Activated CD4-positive, alpha-beta T cell treated with anti-CD3 and anti-CD28 coated beads for 48 hours (primary cell): ENCODE measurements at places on chromosomes 6 and 20.
A peak's percentile ranks its signal among the peaks of the same experiment; 100 is the strongest.

GRCh38 chr6:20200761-20201630, 11.3 kb downstream of the MBOAT1 start:
- no peak for DNase-seq

- peak; percentile 95 for DNase-seq
Measured at GRCh38 chr6:36123270-36124139, 6.8 kb upstream of the MAPK13 start.

GRCh38 chr6:117326396-117326795, 61.0 kb downstream of the VGLL2 start:
- no peak for DNase-seq

DNA sequence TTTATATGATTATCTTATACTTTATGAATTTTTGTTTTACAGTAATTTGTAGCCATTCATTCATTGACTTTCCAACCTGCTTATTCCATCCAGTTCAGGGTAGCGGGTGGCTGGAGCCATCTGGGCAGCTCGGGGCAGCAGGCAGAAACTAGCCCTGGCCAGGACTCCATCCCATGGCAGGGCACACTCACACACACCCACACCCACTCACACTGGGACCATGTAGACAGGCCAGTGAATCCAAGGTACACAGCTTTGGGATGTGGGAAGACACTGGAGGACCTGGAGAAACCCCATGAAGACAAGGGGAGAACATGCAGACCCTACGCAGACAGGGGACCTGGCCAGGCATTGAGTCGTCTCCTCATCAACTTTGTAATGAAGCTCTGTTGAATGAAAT, 84.8 kb downstream of the ADGRG6 start:
- no peak for DNase-seq

DNA sequence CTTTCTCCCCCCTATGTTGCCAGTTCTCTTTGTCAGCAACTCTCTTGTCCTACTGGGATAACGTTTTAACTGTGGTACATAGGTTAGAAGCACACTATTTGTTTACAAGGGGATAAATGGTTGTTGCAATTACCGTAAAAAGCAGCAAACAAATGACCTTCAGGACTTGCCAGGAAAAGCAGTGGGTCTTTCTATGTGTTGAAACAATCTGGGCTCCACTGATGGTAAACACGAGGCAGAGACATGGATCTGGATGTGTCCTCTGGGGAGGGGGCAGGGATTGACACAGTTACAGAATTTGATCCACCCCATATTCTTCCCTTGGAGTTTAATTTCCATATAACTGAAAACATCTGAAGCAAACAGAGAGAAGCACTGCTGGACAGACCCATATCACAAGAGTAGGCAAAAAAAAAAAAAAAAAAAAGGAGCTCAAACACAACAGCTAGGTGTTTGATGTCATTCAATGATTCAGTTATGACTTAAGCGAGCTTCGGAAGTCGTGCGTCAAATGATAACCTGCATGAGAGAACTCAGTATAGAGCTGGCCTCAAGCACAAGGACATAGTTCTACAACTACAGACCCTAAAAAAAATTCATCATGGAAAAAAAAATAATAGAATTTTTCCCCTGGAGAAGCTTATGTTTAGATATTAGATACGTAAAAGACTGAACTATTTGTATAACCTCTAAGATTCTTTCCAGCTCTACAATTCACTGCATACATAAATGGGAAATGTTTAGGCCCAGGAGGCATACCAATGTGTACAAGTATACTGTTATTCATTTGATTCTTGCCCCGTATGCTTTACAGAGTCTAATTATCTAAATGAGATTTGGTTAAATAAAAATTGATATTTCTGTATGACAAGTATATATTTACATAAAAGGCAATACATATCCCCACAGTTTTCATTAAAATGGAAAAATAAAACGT, 127.7 kb downstream of the ALDH8A1 start:
- DNase-seq = no peak

DNA sequence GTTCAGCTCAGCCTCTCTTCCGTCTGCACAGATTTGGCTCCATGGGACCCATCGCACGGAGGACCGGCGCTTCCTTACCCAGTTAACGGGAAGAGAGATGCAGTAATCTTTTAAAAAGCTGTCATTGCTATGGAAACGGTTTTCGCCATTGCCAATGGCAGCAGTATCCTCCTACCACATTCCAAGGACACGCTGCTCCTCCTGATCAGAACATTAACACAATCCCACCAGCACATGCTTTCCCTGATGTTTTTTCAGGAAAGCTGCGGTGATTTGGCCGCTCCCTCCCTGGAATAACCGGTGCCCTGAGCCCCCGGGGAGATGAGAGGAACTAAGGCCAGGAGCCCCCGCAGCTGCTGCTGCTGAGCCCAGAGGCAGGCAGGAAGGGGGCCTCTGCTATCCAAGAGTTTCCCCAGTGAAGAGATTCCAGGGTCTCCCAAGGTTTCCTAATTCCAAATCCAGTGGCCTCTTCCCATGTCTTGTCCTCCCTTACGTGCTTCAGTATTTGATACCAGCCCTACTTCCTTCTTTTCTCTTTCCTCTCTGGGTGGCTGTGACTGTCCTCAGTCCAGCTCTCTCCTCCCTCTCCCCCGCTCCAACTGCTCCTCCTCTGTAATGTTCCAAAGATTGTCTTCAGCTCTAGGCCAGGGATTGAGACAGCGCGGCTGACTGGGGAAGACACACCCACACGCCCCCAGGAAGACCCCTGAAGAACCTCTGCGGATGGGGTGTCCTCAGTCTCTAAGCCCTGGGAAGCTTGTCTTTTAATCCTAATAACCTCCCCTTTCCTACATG, 2.6 kb downstream of the BNIP5 start:
- no peak for DNase-seq

GRCh38 chr6:97059473-97059872, 134.9 kb downstream of the KLHL32 start:
- DNase-seq = no peak

DNA sequence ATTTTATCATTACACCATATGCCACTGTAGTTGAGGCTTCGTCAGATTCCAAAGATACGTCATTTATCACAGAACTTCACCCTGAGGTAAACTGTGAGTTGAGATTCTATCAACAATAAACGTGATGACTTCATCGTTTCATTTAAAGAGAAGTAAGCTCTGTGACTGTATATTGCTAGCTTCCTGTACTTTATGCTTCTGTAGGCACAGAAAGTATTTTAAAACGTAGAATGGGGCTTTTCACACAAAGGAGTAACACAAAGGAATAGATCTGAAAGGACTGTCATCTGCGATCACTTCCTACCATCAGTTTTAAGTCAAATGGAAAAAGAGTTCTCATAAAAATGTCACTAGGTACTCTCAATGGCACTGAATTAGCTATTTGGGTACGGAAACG, 234.4 kb upstream of the MCHR2 start:
- DNase-seq = no peak

- peak; percentile 41 for DNase-seq
Measured at GRCh38 chr20:53001498-53002301, 29.5 kb downstream of the TSHZ2 start.

GRCh38 chr20:12947691-12948090, 61.1 kb upstream of the SPTLC3 start:
- no peak for DNase-seq

- no peak for DNase-seq
Measured at GRCh38 chr6:159594750-159595117, 98.3 kb downstream of the SOD2 start.

- DNase-seq = no peak
Measured at GRCh38 chr20:5356941-5357340, 40.2 kb upstream of the PROKR2 start.

GRCh38 chr6:106155219-106155830, 69.2 kb downstream of the PRDM1 start:
- no peak for DNase-seq

- no peak for DNase-seq
Measured at GRCh38 chr6:88992741-88993552, 29.5 kb upstream of the RNGTT start.

- no peak for DNase-seq
Measured at GRCh38 chr20:3483784-3484183, 13.0 kb downstream of the ATRN start.

DNA sequence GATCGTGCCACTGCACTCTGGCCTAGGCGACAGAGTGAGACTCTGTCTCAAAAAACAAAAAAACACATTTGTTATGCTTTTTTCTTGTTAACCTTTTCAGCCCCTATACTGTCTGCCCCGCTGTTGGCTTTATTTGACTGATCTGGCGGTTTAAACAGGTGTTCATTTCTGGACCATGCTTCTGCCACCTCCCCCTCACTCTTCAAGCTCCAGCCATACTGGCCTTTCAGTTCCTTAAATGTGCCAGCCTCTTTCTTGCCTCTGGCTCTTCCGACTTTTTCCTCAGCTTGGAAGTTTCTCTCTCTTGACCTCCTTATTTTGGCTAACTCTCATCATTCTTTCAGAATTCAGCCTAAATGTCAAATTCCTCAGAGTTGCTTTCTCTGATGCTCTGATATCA, 35.2 kb upstream of the TXLNB start:
- DNase-seq = no peak

DNA sequence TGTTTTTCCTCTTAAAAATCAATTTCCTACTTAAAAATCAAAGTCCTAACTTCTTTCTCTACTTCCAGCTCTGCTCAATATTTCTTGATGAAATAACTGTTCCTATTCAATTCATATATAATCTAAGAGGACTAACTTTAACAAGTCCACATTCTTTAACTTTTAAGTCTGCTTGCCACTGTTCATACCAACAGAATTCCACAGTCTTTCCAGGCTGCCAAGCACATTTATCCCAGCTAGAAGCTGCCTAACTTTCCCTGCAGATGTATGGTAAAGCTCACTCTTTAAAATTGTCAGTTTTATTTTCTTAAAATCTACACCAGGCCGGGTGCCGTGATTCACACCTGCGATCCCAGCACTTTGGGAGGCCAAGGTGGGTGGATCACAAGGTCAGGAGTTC, 11.5 kb downstream of the CALHM6 start:
- DNase-seq = no peak

DNA sequence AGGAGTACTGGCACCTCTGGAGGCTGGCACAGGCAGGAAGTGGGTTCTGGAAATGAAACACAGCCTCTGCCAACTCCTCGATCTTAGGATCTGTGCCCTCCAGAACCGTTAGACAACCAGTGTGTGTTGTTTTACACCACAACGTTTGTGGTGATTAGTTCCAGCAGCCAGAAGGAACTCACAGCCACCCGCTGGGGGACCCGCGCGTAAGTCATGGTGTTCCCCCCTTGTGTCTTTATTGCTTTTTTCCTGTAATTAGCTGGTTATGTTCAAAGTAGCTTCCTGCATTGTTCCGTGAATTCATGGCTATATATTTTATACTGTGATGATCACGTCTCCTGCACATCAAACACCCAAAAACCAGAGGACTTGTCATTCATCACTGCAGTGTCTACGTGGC, 117.4 kb downstream of the RNASET2 start:
- no peak for DNase-seq

- DNase-seq = no peak
Measured at GRCh38 chr6:52132292-52132691, 44.9 kb upstream of the PKHD1 start.

GRCh38 chr20:48891235-48892048, 30.1 kb upstream of the ARFGEF2 start:
- no peak for DNase-seq

DNA sequence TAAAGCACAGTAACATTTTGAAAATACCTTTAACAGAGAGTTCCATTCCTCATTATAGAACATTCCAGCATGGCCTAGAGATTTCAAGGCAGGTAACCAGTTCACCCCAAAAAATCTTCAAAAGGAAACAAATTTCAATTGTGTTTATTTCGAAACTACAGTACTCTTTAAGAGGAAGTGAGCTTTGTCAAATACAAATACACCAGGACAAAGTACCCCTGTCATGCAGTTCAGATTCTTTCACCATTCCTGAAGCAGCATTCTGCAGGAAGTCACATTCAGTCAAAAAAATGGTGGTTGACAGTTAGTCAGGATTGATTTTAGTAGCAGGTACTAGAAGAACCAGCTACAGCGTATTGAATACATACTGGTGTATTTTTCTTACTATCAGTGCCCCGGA, 89.6 kb upstream of the RIN2 start:
- no peak for DNase-seq

DNA sequence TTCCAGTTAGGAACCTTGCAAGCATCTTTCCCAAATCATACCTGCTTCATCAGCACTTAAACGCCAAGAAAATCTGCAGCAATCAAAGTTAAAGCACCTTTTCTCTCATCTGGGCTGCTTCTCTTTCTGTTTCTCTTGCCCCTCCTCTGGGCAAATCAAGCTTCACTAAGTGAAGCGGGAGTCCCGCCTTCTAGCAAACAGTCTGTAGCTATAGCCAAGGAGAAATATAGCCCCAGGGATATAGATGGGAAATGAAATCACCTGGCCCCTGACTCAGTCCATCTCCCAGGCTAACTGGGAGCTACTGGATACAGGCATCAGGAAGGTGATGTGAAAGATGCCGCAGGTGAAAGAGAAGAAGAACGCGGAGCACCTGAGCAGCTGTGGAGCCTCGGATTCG, 481.9 kb downstream of the C6orf118 start:
- DNase-seq = no peak

GRCh38 chr6:126176282-126176681, 163.6 kb upstream of the CENPW start:
- DNase-seq = no peak

GRCh38 chr6:26003102-26003694, 40.6 kb downstream of the TRIM38 start:
- peak; percentile 56 for DNase-seq

DNA sequence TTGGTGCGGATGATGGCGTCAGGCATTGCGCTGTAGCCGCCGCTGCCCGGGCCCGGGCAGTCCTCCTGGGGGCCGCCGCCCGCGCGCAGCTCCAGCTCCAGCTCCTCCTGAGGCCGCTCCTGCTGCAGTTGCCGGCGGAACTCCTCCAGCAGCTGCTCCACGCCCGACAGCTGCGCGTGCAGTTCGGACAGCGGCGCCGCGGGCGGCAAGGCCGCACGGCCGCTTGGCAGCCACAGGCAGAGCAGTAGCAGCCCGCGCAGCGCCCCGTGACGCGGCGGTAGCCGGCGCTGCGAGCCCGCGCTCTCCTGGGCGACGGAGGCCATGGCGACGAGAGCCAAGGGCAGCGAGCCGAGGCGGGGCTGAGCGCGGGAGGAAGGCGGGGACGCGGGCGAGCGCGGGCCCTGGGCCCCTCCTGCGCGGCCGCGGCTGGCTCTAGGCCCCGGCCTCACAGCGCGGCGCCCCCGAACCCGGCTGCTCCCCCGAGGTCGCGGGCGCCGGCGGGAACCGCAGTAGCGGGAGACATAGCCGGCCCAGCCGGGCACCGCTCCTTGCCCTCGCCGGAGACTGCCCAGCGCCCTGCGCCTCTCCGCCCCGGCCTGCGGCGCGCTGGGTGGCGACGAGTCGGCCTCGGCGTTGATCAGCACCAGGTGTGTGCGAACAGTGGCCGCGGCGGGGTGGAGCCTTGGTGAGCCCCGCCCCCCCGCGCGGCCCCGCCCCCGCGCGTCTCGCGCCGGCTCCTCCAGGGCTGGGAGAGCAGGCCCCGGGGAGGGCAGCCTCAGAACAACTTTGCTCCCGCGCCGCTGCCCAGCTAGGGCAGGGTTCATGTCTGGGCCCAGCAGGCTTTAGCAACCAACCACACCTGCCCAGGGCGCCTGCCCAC, at the start of gene LRP11:
Gene LRP11, minus strand, starts transcription at position 662 of the 880 bp plus-strand sequence. Its CDS starts 339 bp downstream, at position 323.
- DNase-seq = peak; percentile 87

- no peak for DNase-seq
Measured at GRCh38 chr20:34233687-34234086, 7.5 kb upstream of the ASIP start.

- DNase-seq = no peak
Measured at GRCh38 chr6:13413466-13413862, 73.9 kb downstream of the GFOD1 start.
